Erythroblast (primary cell): ENCODE measurements at places on chromosomes 5 and 9.

DNA sequence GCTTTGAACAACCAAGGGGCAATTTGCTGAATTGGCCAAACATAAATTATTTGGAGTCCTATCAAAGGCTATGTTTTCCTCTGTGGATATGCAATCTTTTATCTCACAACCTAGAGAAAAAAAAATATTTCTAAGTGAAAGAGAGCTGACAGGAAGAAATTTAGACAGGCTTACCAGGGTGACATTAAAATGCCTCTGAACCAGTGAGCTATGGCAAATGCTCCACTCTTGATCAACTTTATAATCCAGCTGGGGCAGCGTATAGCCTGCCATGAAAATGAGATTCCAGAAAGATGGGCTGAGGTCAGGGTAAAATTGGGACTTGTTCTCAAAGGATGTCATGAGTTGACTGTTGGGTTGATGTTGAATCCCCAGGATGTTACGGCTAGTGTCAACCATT is 399.3 kb upstream of the TRPC7 start:
- DNase-seq = no peak

- no peak for DNase-seq
Observed at GRCh38 chr5:15573590-15573989, 73.6 kb downstream of the FBXL7 start.

GRCh38 chr5:129899454-129899853 is 4.8 kb upstream of the CHSY3 start:
- peak; percentile 20 for DNase-seq

DNA sequence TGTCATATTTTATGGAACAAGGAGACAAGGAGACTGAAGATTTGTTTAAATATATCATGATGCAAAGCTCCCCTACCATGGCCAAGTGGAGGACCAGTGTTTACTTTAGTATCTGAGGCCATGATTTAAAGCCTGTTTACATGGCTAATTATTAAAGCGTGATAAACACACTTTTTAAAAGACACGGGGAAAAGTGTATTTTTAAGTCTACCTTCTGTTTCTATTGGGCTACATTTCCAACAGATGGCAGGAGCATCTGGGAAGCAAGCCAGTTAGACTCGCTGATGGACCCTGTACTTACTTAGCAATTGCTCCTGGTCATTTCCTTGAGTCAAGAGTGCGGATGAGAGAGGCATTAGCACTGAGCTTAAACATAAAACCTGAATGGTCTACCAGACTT is 480.3 kb upstream of the SEMA6A start:
- DNase-seq = no peak

DNA sequence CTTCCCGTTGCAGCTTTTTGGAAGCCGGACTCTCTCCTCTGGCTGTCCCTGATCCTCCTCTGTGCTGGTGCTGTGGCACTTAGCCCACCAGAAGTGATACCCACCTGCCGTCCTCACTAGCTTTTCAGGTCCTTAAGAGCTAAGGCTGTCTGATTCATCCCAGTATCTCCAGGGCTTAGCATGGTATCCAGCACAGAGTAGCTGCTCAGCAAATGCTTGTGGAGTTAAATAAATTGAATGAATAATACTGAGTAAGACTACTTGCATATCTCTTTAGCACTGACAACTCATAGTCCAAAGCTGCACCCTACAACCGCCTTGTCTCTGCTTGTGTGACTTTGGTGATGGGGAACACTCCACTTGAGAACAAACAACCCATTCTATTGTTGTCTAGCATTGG is 7.7 kb upstream of the XPA start:
- no peak for DNase-seq
